ENCODE measurements at places on chromosomes 3 and 15. TPM values are rescaled to one million over a fixed set of nuclear protein-coding genes. Genes with fewer than 3 reads are reported as not detected.

GRCh38 chr15:48636511-48636910 lies 9.0 kb downstream of the FBN1 start:
- no peak for ATAC-seq
- no peak overlapping the region for H3K4me3 ChIP-seq
- no peak overlapping the region for H3K27ac ChIP-seq
- no peaks in the 10 kb centered on the region for H3K4me1 ChIP-seq
- H3K36me3 ChIP-seq: no peaks in the 10 kb centered on the region

GRCh38 chr3:114058646-114059045 lies 2.1 kb downstream of the QTRT2 start:
- H3K27ac ChIP-seq: peak overlapping the region; percentile 32
- H3K27me3 ChIP-seq: no peaks in the 10 kb centered on the region
- H3K36me3 ChIP-seq: peaks cover 51% of the 10 kb centered on the region

DNA sequence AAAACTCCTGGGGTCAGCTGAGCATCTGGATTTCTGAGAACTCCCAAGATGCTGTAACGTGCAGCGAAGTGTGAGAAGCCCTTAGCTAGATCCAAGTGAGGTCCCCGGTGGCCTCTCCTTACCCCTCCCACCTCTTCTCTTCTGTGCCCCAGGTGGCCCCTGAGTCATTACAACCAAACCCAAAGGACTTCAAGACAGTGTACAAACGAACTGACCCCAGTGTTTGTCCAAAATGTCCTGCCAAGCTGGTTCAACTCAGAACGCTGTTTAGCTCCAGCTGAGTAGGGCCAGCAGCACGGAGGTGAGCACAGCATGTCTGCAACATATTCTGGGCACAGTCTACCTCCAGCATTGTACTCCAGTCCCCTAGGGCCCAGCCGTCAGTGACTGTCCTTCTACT lies 73.9 kb upstream of the OXTR start:
- no peaks in the 10 kb centered on the region for H3K4me1 ChIP-seq
- H3K4me3 ChIP-seq: no peak overlapping the region
- no peak for ATAC-seq
- H3K27me3 ChIP-seq: no peaks in the 10 kb centered on the region
- no peaks in the 10 kb centered on the region for H3K36me3 ChIP-seq

- no peak overlapping the region for H3K4me3 ChIP-seq
- H3K4me1 ChIP-seq: no peaks in the 10 kb centered on the region
- H3K27me3 ChIP-seq: no peaks in the 10 kb centered on the region
- H3K27ac ChIP-seq: no peak overlapping the region
- no peaks in the 10 kb centered on the region for H3K36me3 ChIP-seq
Observed at GRCh38 chr15:42374810-42375209, 15.5 kb downstream of the CAPN3 start.

- H3K27me3 ChIP-seq: no peaks in the 10 kb centered on the region
- H3K27ac ChIP-seq: peak overlapping the region; percentile 27
- no peak for ATAC-seq
- peaks cover 12% of the 10 kb centered on the region for H3K4me1 ChIP-seq
Observed at GRCh38 chr15:92947071-92947730, 47.1 kb downstream of the CHD2 start.

DNA sequence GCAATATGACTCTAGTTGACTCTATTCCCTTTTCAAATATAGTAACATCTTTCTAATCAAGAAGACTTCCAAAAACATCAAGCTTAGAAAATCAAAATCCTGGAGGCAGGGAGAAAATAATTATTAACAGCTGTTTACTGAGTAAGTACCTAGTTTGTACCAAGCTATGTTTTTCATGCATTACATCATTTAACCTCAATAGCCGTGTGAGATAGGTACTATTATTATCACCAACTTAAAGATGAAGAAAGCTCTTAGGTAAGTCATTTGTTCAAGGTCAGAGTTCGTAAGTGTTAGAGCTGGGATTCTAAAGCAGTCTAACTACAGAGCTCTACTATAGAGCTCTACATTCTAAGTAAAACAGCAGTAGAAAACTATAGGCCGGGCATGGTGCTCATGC lies 41.6 kb downstream of the GSK3B start:
- peaks cover 6% of the 10 kb centered on the region for H3K36me3 ChIP-seq
- H3K4me3 ChIP-seq: peak overlapping the region; percentile 33
- H3K4me1 ChIP-seq: peaks cover 49% of the 10 kb centered on the region
- H3K27ac ChIP-seq: peak overlapping the region; percentile 59

GRCh38 chr15:98700519-98700918 lies 52.2 kb downstream of the IGF1R start:
- no peak overlapping the region for H3K4me3 ChIP-seq
- H3K27me3 ChIP-seq: no peaks in the 10 kb centered on the region
- no peaks in the 10 kb centered on the region for H3K36me3 ChIP-seq
- peak overlapping the region; percentile 47 for H3K27ac ChIP-seq
- peaks cover 18% of the 10 kb centered on the region for H3K4me1 ChIP-seq

- no peak for ATAC-seq
- no peaks in the 10 kb centered on the region for H3K4me1 ChIP-seq
- no peak overlapping the region for H3K4me3 ChIP-seq
- H3K27me3 ChIP-seq: no peaks in the 10 kb centered on the region
- H3K36me3 ChIP-seq: no peaks in the 10 kb centered on the region
Observed at GRCh38 chr3:174322789-174323188, 536.3 kb upstream of the NAALADL2 start.

DNA sequence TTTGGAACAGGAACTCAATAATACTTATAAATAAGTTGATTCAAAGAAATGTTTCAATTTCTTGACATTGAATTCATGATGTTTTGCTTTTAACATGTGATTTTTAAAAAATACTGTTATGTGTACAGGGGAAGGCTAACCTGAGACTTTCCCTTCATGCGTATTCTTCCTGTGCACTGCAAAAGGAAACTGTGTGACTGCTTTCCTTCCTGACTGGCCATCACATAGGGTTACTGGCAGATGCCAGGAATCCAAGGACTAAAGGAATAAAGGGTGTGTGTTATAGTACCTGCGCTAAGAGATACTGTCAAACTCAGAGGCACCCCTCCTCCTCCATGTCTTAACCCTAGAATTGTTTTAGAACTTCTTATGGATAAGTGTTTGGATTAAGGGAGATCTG lies 236.0 kb downstream of the UBE2E2 start:
- no peaks in the 10 kb centered on the region for H3K36me3 ChIP-seq
- no peak overlapping the region for H3K27ac ChIP-seq
- H3K27me3 ChIP-seq: peaks cover 7% of the 10 kb centered on the region
- no peak overlapping the region for H3K4me3 ChIP-seq
- peaks cover 18% of the 10 kb centered on the region for H3K4me1 ChIP-seq

- no peak for ATAC-seq
- no peaks in the 10 kb centered on the region for H3K36me3 ChIP-seq
Observed at GRCh38 chr3:188390343-188390718, 236.4 kb downstream of the LPP start.

Gene QARS1
- 292 TPM for total RNA-seq

Gene BNC1
- total RNA-seq: not detected

Gene DRD3
- not detected for total RNA-seq

Gene REC114
- total RNA-seq: not detected

Gene TMEM158
- not detected for total RNA-seq

Gene CILP
- total RNA-seq: 0.09 TPM

Gene MAGI1
- 0.06 TPM for total RNA-seq

Gene SUCNR1
- total RNA-seq: not detected

Gene C3orf85
- total RNA-seq: not detected

Gene FILIP1L
- total RNA-seq: 0.35 TPM

Gene CCDC12
- 59.8 TPM for total RNA-seq

Measured in activated T-helper 17 cell treated with anti-CD3 and anti-CD28 coated beads, Interleukin-2, amount 50 U/mL, for 72 hours (primary cell).